ENCODE measurements at places on chromosomes 1 and 21.

- DNase-seq = no peak
Observed at GRCh38 chr1:31040038-31040437, 25.5 kb downstream of the PUM1 start.

GRCh38 chr1:227125929-227126545 is 185.9 kb downstream of the COQ8A start:
- no peak for DNase-seq

DNA sequence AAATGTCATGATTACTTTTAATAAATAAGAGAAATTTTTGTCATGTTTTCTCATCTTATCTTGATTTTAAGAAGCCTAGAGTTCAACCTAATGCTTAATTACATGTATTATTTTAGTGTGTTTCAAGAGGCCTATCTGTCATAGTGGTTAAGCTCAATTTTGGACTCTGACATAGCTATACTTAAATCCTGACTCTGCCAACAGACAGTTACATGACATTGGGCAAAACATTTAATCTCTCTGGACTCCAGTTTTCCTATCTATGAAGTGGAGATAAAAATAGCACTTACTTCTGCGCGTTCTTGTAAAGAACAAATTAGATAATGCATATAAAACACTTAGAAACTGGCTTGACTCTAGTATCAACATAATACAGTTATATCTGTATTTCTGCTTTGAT is 417.8 kb downstream of the MRPL39 start:
- no peak for DNase-seq

DNA sequence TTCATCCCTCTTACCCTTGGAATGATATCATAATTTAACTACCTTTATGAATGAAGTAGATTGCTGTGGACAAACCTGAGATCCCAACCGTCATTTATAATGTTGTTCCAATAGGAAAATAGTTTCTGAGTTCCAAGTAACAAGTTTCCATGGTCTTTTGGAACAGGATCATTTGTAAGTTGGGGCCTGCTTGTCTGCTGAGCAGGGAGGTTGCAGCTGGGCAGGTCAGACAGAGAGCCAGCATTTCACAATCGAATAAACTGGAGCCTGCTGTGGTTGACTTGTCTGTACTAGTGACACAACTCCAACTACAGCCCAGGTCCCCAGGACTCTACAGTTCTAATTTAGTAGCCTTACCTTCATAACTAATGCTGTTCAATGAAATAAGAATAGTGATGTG is 18.6 kb upstream of the RALGPS2 start:
- DNase-seq = peak; percentile 35

GRCh38 chr1:168621356-168621755 is 45.0 kb downstream of the XCL1 start:
- no peak for DNase-seq

- DNase-seq = peak; percentile 60
Observed at GRCh38 chr1:43978551-43979260, at the start of gene B4GALT2. Gene B4GALT2 (plus strand): TSS chr1:43979210. CDS start chr1:43981161, 1,951 bp downstream.

GRCh38 chr1:87113313-87113712 is 198.9 kb downstream of the HS2ST1 start:
- DNase-seq = no peak

GRCh38 chr21:30168086-30168485 is 1.5 kb upstream of the CLDN17 start:
- DNase-seq = no peak

DNA sequence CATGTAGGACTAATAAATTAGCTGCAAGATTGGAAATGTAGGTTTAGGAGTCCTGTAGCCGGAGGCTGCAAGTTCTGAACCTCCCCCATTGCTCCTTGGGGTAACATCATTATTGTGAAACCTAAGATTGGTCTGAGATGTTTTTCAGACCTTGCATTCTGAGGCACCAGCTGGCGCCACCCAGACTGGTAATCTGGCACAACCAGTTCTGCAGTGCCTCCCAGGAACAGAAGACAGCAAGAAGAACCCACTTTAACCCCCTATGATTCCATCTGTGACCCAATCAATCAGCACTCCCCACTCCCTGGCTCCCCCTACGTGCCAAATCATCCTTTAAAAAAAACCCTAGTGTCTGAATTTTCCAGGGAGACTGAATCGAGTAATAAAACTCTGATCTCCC is 11.6 kb upstream of the DNAJC6 start:
- DNase-seq = peak; percentile 58

- DNase-seq = peak; percentile 43
Observed at GRCh38 chr1:160836981-160837557, 25.6 kb downstream of the CD244 start.

GRCh38 chr1:95002540-95003432 is 70.0 kb downstream of the ALG14 start:
- DNase-seq = no peak

DNA sequence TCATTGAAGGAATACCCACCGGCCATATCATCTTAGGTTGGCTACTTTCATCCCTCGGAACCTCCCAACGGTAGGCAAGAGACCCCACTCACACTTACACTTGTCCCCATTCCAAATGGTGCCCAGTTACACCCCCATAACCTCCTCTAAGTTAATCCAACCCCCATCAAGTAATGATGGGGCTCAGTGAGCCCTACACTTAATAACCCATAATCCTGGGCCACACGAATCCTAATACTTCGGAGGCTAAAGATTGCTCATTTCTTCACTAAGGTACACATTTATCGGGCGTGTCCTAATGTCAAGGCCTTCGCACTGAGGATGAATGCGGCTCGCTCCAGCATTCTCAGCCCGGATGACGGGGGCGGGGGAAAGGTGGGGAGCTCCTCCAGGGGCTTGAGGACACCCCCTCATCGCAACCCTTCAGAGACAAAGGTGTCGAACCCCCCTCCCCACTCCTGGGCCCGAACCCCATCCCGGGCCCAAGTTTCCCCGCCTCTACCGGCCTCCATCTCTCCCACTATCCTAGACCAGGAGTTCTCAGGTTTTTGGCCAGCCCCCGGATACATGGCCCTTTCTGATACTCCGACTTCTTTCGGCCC is 435 bp downstream of the ILF2 start:
- no peak for DNase-seq

DNA sequence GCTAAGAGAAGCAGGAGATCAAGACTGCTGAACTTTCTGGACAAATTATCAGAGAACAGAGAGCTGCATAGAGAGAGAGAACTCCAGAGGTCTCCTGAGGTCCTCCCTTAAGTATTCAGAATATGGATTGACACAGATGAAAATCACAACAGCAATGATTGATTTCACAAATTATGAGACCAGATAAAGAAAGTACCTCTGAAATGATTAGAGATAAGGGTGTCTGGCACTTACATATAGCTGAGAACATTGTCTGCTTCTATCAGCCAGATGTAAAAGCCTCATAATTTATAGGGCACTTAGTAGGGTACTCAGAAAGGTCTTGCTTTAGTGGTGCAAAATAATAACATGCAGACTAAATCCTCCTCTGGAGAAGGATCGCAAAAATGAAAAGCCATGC is 1301.8 kb downstream of the BRINP3 start:
- no peak for DNase-seq

DNA sequence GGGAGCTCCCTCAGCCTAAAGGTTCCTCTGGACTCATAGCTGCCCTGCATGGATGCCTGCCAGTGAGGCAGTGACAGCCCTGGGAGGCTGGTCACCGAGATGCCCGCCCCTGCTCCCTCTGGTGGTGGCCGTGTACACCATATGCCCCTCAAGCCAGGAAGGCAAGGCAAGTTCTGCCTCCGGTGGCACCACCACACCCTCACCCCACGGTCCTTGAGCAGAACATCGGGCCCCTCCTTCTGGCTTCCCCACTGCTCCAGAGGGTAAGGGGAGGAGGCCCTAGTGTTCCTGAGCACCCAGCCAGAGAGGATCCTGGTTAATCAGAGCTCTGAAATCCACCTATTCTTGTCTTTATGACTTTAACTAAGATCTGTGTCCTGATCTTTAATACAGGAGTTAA is 1.5 kb upstream of the S100A14 start:
- no peak for DNase-seq

- DNase-seq = no peak
Observed at GRCh38 chr21:31634993-31635392, 24.5 kb upstream of the SOD1 start.

GRCh38 chr21:41634211-41634694 is 126.3 kb upstream of the TMPRSS2 start:
- DNase-seq = no peak

DNA sequence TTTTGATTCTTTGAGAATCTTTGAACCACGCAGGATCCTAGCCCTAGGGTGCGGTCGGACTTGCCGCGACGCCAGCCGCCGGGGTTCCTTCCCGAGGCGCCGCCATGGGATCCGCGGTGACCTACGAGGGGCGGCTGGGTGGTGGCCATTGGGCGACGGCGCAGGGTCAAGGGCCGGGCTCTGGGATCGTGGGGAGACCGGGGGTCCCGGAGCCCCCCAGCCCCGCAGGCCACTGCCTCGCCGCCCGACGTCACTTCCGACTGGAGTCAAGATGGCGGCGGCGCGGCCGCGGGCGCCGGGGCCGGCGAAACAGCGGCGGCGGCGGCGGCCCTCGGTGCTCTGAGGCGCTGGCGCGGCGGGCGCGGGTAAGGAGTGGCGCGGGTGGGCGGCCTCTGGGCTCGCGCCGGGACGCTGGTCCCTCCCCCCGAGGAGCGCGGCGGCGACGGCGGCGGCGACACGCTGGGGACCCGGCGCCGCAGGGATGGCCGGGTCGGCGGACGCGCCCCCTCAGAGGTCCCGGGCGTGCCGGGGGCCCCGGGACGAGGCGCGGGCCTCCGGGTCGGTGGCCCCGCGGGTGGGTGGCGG is at the start of gene PRDM2:
Gene PRDM2, plus strand, starts transcription at position 253 of the 585 bp plus-strand sequence. CDS start 15,418 bp downstream, outside the sequence.
- peak; percentile 68 for DNase-seq

- no peak for DNase-seq
Observed at GRCh38 chr21:32009263-32009662, 136.4 kb downstream of the HUNK start.

- no peak for DNase-seq
Observed at GRCh38 chr1:218829097-218829496, 344.6 kb upstream of the LYPLAL1 start.

DNA sequence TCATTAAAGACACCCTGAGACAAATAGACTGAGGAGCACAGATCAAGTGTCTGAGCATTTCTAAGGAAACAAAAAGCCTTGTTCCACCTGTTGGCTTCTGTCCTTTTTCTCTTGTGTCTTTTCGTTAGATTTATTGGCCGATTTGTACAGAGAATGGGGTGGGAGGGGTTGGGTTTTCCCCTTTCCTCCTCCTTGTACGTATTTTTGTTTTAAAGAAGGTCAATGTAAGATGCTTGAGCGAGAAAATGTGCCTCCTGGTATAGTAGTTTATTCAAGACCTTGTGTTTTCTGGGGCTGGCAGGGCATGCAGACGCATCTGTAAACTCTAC is 1.2 kb downstream of the BCL9 start:
- DNase-seq = no peak

GRCh38 chr21:39924577-39925308 is 57.5 kb downstream of the PCP4 start:
- no peak for DNase-seq

DNA sequence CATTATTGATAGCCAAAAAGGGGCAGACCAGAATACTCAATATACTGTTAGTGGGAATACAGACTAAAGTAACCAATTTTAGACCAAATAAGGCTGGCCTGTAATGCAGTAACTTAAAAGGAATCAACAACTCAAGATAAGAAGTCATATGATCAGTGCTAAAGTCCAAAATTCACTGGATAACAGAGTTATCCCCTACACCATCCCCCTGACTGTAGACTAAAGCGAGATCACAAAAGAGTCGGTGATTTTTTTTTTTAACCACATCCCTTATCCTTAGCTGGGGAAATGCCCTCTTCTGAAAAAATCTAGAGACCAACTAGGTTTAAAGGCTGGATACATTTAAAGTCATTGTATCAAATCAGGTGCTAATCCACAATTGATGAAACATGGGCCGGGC is 7.7 kb downstream of the UBR4 start:
- DNase-seq = no peak

Measured in hematopoietic multipotent progenitor cell treated with erythropoietin and hydrocortisone succinate and interleukin-3 and kit ligand, for 6 days (in vitro differentiated cells).